ENCODE measurements at places on chromosomes 4 and X. TPM values are rescaled to one million over a fixed set of nuclear protein-coding genes. Genes with fewer than 3 reads are reported as not detected.

FAM47B gene
- not detected for total RNA-seq

PPEF1 gene
- total RNA-seq: not detected

SYTL4 gene
- 0.86 TPM for total RNA-seq

GPC3 gene
- total RNA-seq: 730 TPM

ING2 gene
- 43.6 TPM for total RNA-seq

GPR82 gene
- not detected for total RNA-seq

CSAG2 gene
- total RNA-seq: not detected

SHISA3 gene
- total RNA-seq: 6.1 TPM

POF1B gene
- total RNA-seq: not detected

DGKK gene
- not detected for total RNA-seq

ZCCHC12 gene
- total RNA-seq: not detected

GC gene
- not detected for total RNA-seq

P2RY8 gene
- total RNA-seq: under 0.01 TPM

TENM3 gene
- not detected for total RNA-seq

RHOXF2B gene
- not detected for total RNA-seq

MAN2B2 gene
- 10.1 TPM for total RNA-seq

FGG gene
- total RNA-seq: not detected

PDGFRA gene
- 3.4 TPM for total RNA-seq

CHIC1 gene
- total RNA-seq: 3.7 TPM

ETNPPL gene
- total RNA-seq: not detected

ARX gene
- total RNA-seq: not detected

KIAA1210 gene
- total RNA-seq: not detected

TMEM164 gene
- total RNA-seq: 5.9 TPM

USP17L28 gene
- not detected for total RNA-seq

MAP7D2 gene
- not detected for total RNA-seq

KCTD8 gene
- total RNA-seq: 0.12 TPM

CSAG1 gene
- not detected for total RNA-seq

SPARCL1 gene
- total RNA-seq: not detected

PNMA6F gene
- total RNA-seq: not detected

PCDH18 gene
- 3.4 TPM for total RNA-seq

STOX2 gene
- total RNA-seq: not detected

NLGN3 gene
- total RNA-seq: not detected

RASSF6 gene
- not detected for total RNA-seq

PRIMPOL gene
- total RNA-seq: 18.0 TPM

CSN1S1 gene
- not detected for total RNA-seq

TMEM255A gene
- total RNA-seq: not detected

HPSE gene
- 1.3 TPM for total RNA-seq

ANOS1 gene
- total RNA-seq: 0.06 TPM

SLC4A4 gene
- 0.10 TPM for total RNA-seq

TXK gene
- not detected for total RNA-seq

RBM41 gene
- 3.1 TPM for total RNA-seq

CENPVL1 gene
- not detected for total RNA-seq

CXorf49 gene
- total RNA-seq: not detected

Measured in G401 (cell line).